Gastroesophageal sphincter (tissue), 4 donors: ENCODE measurements at places on chromosomes 5 and 9. TPM values are rescaled to one million over a fixed set of nuclear protein-coding genes. Genes with fewer than 3 reads are reported as not detected.
A peak's percentile ranks its signal among the peaks of the same experiment; 100 is the strongest.

FOXE1 gene
- total RNA-seq: not detected

ALDH1B1 gene
- 130 TPM for total RNA-seq

DNA sequence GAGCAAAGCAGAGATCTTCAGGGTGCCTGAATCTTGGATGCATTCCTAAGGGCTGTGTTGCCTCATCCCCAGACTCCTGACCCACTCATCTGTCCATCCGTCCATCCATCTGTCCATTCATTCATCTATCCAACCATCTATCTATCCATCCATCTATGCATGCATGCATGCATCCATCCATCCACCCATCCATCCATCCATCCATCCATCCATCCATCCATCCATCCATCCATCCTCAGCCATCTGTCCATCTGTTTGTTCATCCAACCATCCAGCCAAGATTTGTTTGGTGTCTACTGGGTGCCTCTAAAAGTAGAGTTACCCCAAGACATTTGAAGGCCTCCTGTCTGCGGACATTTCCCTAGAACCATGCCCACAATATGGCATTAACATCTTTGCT, 27.7 kb upstream of the BARHL1 start:
- ATAC-seq: no peak

GRCh38 chr9:136695435-136695895, 8.2 kb upstream of the AGPAT2 start:
- ATAC-seq: no peak

DNA sequence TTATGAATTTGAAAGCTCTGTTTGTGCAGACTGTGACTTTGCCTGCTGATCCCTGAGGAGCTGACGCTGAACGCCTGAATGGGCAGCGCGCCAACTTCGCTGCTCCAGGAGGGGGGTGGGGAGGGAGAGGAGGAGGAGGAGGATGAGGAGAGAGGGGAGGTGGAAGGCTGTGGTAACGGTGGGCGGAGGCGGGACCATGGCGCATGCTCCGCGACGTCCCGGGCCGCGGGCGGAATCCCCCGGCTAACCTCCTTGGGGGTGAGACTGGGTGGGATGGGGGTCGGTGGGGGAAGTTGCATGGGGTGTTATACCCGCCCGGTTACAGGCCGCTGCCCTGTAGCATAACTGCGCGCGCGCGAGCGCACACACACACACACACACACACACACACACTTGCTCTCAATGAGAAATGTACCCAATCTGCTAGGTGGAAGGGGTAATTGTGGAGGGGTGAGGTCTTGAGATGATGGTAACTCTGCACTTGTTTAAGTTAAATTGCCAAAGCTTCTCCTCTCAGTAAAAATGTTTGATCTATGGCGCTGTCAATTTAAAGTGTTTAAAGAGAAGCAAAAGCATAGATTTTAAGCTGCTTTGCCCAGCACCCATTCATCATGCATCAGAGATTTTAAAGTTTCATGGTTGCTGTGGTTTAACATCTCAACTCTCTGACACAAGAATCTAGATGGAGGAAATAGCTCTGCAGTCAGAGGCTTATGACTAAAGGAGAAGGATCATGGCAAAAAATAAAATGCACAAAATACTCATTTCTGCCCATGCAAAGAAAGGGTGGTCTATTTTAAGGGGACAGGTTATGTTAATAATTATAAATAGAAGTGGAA, 76.6 kb upstream of the TBCA start:
- ATAC-seq: peak; percentile 62

DNA sequence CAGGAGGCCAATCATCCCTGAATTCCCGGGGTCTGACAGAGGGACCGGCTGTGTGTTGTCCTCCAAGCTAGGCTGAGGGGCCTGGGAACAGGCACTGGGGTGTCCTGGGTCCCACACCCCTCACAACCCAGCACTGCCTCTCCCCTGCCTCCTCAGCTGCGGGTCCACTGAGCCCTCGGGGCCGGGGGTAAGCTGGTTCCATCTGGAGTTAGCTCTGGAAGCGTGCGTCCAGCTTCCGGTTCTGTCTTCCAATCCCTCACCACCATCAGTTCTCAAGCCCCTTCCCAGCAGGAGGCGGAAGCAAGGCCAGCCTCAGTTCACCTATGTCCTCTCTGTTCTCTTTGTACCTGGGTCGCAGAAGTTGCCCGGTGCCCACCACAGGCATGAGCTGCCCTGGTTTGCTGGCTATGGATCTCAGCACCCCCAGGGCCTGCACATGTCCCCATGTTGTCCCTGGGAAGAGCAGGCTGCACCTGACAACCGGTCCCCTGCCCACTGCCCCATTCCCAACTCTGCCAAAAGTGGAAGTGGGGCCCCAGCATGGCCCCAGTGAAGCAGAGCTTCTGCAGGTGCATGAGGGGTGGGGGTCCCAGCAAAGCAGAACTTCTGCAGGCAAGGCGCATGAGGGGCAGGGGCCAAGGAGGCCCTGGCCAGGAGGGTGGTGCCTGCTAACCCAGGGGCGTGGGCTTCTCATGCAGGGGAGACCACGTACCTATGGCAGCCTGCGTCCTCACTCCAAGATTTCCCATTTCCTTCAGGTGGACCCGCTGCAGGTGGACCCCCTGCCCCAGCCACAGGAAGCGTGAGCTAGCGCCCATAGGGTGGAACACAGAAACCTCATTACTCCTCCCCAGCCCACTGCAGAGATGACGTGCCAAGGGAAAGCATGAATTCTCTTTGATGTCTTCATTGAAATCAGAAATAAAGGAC, 111.9 kb downstream of the ZNF354C start:
- no peak for ATAC-seq

- ATAC-seq: no peak
These were observed 1.3 kb downstream of the LVRN start for GRCh38 chr5:115963566-115963965.

DNA sequence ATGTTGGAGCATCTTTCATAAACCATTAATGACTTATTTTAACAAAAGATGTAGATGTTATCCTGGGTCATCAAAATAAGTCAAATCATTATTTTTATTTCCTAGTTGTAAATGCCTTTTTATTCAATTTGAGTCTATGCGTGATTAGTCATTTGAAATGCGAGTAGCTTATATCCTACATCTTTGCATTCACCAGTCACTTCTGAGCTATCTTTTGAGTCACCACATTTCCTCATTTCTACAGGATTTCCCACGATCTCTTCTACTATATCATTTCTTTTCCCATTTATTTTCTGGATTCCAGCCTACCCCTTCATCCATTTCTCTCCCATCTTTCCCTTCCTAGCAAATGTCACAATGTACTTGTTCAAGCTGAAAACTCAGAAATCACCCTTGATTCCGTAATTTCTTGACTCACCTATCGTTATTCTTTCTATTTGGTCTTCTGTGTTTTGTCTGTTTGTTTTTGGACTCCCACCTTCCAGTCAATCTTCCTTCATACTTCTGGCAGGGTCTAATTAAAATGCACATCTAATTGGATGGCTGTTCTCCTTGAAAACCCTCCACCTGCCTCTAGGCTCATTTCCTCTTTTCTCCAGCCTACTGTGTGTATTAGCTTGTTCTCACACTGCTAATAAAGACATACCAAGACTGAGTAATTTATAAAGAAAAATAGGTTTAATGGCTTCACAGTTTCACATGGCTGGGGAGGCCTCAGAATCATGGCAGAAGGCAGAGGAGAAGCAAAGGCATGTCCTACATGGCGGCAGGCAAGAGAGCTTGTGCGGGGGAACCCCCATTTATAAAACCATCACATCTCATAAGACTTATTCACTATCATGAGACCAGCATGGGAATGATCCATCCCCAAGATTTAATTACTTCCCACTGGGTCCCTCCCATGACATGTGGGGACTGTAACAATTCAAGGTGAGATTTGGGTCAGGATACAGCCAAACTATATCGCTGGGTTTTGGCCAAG, 112.4 kb downstream of the MEF2C start:
- ATAC-seq: no peak

- no peak for ATAC-seq
These were observed 5.8 kb upstream of the ST6GALNAC6 start for GRCh38 chr9:127905004-127905728.
